ENCODE measurements at places on chromosomes 4 and X.

DNA sequence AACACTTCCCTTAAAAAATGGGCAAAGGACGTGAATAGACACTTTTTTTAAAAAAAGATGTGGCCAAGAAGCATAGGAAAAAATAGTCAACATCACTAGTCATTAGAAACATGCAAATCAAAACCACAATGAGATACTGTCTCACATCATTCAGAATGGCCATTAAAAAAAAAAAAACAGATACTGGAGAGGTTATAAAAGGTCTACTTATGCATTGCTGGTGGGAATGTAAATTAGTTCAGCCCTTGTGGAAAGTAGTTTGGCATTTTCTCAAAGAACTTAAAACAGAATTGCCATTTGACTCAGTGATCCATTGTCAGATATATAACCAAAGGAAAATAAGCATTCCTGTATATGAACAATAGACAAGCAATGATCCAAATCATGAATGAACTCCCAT lies 352.8 kb upstream of the EPHA5 start:
- no peak for DNase-seq

DNA sequence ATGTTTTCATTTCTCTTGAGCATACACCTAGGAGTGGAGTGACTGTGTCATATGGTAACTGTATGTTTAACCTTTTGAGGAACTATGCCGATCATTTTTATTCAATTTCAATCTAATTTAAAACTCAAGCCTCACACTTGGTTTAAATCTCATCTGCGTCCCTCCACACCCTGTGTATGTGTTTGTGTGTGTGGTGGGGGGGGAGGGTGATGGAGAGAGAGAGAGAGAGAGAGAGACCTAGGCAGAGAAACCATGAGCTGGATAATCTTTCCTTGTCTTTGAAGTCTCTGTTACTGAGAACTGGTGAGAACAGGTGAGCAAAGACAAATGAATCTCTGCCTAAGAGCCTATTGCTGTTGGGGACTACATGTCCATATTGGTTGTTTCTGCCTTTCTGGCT lies 105.0 kb downstream of the ARHGAP24 start:
- no peak for DNase-seq

DNA sequence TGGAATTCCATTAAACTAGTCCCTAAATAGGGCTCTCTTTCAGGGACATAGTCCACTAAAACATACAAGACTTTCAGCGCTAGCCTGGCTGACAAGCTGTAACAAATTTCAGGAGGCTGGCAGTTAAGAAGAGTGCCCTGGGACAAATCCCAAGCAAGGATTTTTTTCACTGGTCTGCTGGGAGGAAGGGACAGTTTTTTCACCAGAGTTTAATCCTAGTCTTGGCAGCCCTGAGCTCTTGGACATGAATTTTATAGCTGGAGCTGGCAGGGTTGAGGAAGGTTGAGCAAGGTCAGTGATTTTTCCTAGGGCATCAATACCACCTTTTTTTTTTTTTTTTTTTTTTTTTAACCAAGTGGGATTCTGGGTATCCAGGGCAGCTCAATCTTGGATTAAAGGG lies 184.4 kb downstream of the SH2D1A start:
- no peak for DNase-seq

DNA sequence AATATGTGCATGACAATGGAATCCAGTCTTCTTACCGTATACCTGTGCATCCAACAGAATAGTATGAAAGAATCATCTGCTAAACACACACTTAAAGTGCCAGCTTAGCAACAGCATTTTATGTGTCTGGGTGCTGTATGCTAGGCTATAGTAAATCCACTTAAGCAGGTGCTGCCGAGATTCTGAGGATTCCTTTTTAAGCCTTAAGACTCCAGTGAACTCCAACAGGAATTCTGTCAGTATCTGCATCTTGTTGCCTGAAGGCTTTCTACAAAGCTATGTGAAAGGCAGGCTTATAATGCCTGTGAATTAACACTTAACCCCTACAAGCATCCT lies 1076.4 kb upstream of the PABPC4L start:
- no peak for DNase-seq

GRCh38 chr4:74934888-74935287 lies 2.0 kb downstream of the PARM1 start:
- no peak for DNase-seq

DNA sequence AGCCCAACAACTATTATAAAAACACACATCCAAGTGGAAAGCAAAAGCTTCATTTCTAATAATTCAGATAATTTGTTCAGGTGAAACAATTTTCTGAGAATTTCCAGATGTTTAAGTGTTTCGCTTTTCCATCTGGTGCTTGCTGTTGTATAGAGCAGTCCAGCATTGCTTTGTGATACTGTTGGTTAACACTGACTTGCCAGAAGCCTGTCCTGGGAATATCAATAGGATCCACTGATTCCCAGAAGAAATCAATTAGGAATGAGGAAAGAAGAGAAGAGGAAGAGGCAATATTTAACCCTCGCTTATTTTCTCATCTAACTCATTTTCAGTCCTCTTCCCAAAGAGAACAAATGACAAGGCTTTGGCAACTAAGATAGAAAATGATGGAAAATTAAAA lies 94.9 kb upstream of the DDIT4L start:
- no peak for DNase-seq

DNA sequence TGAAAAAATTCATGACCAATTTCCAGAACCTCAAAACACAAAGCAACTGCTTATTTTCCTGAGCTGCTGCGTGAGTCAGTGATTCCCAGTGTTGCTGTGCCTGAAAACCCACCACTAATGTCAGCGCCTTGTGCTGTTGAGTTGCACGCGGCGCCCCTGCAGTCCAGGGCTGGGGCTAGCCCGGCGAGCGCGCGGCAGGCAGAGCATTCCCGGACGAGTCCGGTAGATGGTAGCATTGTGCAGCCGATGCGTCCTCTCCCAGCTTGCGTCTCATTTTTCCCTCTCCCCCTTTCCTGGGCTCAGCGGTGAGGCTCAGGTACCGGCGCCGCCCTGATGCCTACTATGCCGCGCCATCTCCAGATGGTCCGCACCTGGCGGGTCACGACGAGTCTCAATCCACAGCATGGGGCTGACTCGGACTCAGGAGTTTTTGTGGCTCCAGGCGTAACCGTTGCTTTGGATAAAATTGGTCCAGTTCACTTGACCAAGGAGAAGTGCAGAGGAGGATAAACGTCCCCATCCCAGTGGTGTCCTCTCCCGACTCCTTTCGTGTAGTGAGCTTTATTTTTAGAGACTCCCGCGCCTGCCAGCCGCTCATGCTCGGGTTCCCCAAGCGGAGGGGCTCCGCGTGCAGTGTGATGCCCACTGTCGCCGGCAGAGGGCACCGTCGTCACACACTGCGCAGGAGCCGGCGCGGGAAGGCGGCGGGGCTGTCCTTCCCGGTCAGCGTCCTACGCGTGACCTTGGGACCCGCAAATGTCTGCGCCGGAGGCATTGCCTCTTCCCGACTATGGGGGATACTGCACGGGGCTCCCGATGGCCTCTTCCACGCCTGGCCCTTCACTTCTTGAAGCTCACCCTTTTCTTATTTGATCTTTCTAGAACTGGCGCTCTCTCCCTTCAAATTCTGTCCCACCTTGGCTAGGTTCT lies 53.6 kb upstream of the IGFBP7 start:
- peak; percentile 81 for DNase-seq

- DNase-seq = no peak
Measured at GRCh38 chrX:17654116-17654515, 83.2 kb upstream of the SCML1 start.

DNA sequence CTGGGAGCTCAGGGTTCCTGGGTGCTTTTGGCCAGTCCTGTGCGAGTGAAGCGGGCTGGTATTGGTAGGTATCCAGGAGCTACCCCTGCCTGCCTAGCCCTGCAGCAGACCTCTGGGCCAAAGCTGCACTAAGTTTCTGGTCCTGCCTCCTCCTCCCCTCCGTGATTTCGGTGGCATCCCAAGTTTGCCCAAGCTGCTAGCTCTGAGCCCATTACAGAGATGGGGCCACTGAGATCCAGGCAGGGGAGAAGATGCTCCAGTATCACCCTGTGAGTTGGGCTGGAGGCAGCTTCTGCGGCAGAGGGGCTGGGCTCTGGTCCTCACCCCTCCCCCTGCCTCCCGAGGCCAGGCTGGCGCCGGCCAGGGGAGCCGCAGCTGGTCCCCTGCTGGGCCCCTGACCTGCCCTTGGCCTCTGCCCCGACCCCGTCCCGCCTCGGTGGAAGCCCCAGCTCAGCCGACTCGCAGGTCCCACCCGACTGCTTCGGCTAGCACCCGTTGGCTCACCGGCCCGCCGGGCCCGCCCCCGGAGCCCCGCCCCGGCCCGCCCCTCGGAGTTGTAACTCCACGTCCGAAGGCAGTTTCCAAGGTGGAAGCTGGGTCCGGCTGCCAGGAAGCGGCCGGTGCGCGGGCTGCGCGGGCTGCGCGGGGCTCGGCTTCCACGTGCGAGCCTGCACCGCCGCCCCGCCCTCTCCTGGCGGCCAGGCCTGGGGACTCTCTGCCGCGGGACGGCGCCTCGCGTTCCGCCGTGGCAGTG lies at the start of gene DUSP9:
TSS of gene DUSP9 (plus strand) at position 584 of the 754 bp plus-strand sequence. CDS start 751 bp downstream, outside the sequence.
- peak; percentile 21 for DNase-seq

GRCh38 chr4:155609455-155610059 lies 57.1 kb upstream of the GUCY1A1 start:
- DNase-seq = no peak

DNA sequence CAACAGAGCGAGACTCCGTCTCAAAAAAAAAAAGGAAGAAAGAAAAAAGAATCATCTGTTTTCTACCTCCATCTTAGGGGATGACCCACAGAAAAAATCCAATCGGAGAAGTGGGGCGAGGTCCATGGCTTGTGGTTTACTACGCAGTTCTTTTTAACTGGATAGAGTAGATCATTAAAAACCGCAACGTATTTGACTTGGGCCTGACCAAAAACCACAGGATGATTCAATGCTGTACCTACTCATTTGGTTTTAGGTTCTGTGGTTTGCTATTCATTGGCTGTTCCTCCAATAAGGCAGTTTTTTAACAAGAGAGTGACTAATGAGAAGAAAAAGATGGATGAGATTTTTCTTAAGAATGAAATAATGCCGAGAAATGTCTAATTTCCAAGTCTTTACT lies 83.7 kb downstream of the FREM3 start:
- DNase-seq = no peak

GRCh38 chr4:25020236-25020635 lies 10.5 kb downstream of the LGI2 start:
- no peak for DNase-seq

DNA sequence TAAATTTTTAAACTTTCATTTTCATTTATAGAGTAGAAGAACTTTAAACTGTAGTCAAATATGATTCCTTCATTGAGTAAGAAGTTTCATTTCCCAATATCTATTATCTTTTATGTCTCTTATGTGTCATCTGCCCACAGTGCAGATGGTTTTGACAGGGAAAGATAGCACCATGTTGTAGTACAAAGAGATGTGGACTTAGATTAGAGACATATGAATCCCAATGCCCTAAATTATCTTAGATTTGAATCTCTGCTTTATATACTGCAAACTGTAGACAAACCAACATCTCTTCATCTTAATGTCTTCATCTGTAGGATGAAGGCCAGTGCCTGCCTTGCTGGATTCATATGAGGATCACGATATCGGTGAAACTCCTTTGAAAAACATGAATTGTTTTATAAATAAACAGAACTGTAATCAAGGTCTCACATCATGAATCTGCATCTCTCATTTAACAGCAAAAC lies 217.5 kb downstream of the BANK1 start:
- no peak for DNase-seq

GRCh38 chr4:87566276-87566675 lies 37.1 kb upstream of the SPARCL1 start:
- peak; percentile 18 for DNase-seq

GRCh38 chrX:84475596-84475995 lies 26.7 kb downstream of the HDX start:
- DNase-seq = no peak

DNA sequence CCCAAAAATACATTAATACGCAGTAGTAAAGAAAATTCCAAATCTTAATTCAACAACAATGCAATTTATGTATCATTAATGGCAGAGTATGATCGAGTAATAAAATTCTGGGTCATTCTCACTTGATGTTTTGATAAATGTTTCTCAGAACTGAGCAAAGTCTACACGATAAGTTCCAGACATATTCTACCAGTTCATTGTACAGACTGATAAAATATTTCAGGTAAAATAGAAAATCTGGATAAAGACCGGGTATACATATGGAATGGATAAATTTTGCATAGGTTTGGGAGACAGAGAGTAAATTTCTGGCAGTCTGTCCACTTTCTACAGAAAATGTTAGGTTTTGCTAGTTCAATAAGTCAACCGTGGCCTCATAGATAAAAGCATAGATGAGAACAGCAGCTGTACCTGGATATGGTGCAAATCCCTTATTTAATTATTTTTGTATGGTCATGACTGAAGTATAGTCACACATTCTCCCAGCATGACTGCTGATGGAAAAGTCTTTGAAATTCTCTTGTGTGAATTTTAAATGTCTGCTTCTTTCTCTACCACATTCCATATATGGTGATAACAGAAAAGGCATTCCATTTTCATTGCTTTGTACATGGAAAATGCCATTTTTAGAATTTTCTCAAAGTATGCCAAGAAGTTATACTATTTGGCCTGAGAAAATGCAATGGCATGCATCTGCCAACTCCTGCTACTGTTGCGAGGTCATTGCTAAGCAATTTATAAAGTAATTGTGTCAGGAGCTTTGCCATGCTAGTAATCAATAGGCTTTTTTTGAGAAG lies 301.9 kb upstream of the ARSJ start:
- DNase-seq = no peak

GRCh38 chr4:41750121-41750625 lies 1.6 kb upstream of the PHOX2B start:
- peak; percentile 4 for DNase-seq

DNA sequence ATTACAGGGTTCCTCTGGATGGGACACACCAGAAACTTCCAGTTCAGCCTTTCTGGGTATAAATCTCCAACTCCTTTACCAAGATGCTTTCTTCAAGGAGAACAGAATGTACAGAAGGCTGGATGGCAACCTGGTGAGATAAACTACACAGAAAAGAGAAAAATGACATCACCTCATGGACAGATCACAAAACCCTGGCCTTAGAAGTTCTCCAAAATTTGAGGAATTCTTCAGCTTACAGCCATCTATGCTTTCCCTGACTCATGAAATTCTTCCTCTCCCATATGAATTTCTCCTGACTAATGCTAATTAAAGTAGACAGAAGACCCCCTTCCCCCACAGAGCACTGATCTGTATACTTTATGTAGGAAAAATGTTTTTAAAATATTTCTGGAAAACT lies 345.4 kb downstream of the STIM2 start:
- no peak for DNase-seq

DNA sequence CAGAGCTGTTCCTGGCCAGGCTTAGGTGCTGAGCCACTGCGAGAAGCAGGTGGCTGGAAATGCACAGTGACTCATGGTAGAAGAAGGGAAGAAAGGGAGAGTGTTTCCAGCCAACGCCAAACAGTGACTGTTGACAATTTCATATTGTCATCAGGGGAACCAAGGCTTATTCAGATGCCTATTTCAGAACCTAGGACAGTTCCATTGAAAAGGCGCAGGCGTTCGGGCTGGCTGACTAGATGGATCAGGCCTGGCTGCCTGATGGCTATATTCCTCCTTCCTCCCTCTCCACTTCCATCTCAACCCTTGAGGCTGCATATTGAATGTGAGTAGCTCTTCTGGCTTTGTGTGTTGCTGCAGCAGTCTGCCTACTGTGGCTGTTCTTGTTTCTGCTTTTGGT lies 73.0 kb upstream of the FRMPD4 start:
- no peak for DNase-seq
